ENCODE measurements at places on chromosomes 4 and X. TPM values are rescaled to one million over a fixed set of nuclear protein-coding genes. Genes with fewer than 3 reads are reported as not detected.

SULT1B1 gene
- 0.14 TPM for total RNA-seq

ZNF185 gene
- total RNA-seq = 10.9 TPM

ELF4 gene
- total RNA-seq = 1.9 TPM

STBD1 gene
- total RNA-seq = 2.0 TPM

SCFD2 gene
- total RNA-seq = 12.4 TPM

SMPX gene
- total RNA-seq = not detected

MFAP3L gene
- 31.3 TPM for total RNA-seq

TAF7L gene
- total RNA-seq = 0.17 TPM

- DNase-seq = no peak
These were observed 56.6 kb upstream of the WDR1 start for GRCh38 chr4:10173037-10173753.

GRCh38 chr4:184994010-184994622 lies 24.2 kb upstream of the HELT start:
- no peak for DNase-seq

DNA sequence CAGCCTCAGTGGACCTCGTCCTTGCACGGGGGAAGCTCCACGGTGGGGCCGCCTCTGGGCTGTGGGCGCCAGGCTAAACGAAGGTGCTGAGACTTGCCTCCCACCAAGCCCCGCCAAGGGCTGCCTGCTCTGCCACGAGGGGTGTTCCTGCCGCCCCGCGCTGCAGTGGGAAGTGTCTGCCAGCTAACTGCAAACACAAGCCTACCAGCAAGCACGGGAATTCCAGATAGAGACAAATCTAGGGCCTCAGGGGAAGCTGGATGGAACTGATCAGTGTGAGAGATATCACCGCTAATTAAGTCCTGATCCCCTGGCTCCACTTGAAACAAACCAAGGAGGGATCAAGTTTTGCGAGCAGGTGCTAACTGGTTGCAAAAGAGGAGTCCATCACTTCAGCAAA lies 181.6 kb upstream of the LEF1 start:
- no peak for DNase-seq

DNA sequence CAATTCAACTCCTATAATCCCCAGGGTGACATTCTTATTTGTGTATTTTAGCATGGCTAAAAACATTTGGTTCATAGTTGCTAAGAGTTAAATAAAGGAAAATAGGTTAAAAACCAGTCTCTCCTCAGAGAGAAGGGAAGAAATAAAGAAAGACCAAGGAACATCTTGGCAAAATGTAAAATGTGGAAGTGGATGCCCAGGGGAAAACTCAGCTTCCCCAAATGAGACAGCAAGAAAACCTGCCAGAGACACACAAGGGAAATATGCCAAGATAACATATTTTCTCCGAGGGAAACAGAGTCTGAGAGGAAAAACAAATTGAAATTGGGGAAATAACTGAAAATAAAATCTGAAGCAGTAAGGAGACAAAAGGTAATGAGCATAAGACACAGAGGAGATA lies 1569.3 kb downstream of the PCDH18 start:
- no peak for DNase-seq

DNA sequence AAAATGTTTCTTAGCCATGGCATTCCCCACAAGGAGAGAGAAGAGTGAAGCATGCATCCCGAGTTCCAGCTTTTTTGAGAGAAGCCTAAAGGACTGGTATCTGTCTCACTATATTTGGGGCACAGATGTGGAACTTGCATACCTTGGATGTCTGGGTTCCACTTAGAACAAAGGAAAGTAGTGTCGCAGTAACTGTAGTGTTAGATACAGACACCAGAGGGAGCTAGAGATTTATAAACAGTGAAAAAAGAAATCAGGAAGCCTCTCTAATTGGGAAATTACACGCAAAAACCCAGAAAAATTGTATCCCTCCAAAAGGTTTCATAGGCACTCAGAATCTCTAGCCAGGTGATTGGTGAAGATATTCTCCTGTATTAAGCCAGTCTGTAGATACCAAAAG lies 34.4 kb downstream of the AGTR2 start:
- DNase-seq = no peak

- DNase-seq = no peak
These were observed 16.6 kb downstream of the DCK start for GRCh38 chr4:71009890-71010588.

- DNase-seq = no peak
These were observed 346.9 kb downstream of the ARHGAP24 start for GRCh38 chr4:85821688-85822455.

GRCh38 chr4:32135642-32136041 lies 1415.5 kb downstream of the PCDH7 start:
- no peak for DNase-seq

DNA sequence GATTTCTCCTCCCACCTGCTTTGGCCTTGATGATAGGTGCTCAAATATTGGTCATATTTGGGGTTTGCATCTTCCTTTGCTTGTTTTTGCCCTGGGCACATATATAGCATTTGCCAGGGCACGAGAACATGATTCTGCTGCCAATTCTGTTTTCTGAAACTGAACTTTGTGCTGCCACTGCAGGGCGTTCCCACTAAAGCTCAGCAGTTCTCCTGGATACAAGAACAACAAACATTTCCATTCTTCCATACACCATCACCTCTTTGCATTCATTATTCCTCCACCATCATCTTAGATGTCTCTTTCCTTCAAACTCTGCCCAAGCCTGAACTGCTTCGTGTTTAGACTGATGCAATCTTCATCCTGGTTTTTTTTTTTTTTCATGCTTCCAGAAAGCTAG lies 36.3 kb upstream of the GATB start:
- DNase-seq = no peak

- DNase-seq = no peak
These were observed 140.7 kb downstream of the WDFY3 start for GRCh38 chr4:84825701-84826341.

GRCh38 chrX:87664381-87664780 lies 146.8 kb downstream of the KLHL4 start:
- no peak for DNase-seq

DNA sequence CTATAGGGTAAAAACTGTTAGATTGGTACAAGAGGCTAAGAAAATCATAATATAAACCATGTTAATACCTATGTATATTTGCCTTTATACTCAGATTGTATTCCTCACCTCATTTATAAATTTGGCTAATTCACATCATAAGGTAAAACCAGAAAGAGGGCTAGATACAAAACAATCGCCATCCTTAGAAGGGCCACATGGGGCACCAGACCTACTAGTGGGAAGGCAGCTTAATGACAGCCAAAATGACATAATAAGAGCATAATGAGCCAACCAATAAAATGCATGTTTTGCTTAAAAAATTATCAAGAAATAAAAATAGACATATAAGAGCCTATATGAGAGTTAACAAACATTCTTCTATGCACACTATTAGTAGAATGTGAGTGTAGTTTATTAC lies 107.3 kb upstream of the PRDX4 start:
- DNase-seq = no peak

Data from WTC11 (cell line).